ENCODE measurements at places on chromosomes 1 and 21. TPM values are rescaled to one million over a fixed set of nuclear protein-coding genes. Genes with fewer than 3 reads are reported as not detected.

CD5L gene
- not detected for total RNA-seq

SAMD11 gene
- total RNA-seq, result not detected

HSPA6 gene
- 0.78 TPM for total RNA-seq

TMEM79 gene
- total RNA-seq, result 1.7 TPM

PLPPR4 gene
- not detected for total RNA-seq

OLIG2 gene
- not detected for total RNA-seq

CLCA2 gene
- not detected for total RNA-seq

EXOC8 gene
- 28.0 TPM for total RNA-seq

SPRR3 gene
- not detected for total RNA-seq

FOXE3 gene
- not detected for total RNA-seq

DNA sequence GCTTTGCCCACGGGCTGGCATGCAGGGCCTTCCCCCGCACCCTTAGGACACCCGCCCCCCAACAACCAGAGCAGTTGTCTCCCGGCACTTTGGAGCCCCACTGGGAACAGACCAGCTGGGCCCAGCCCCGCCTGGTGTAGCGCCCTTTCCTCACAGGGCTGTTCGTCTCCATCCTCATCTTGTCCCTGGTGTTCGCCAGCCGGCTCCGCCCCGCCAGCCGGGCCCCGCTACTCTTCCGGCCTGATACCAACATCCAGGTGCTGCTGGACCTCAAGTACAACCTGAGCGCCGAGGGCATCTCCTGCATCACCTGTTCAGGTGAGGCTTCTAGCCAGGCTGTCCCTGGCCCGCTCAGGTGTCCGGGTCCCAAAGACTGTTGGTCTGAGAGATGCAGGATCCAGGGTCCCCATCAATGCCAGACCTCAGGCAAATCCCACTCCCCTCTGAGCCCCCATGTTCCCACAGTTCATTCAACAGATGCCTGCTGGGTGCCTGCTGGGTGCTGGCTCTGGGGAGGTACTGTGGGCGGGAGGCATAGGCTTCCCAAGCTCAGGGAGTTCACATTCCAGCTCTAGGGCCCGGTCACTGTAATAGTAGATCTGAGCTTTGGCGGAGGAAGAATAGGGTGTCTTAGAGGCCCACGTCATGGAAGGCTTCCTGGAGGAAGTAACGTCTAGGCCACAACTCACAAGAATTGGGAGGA is 41.7 kb downstream of the DISP3 start:
- DNase-seq, result no peak

DNA sequence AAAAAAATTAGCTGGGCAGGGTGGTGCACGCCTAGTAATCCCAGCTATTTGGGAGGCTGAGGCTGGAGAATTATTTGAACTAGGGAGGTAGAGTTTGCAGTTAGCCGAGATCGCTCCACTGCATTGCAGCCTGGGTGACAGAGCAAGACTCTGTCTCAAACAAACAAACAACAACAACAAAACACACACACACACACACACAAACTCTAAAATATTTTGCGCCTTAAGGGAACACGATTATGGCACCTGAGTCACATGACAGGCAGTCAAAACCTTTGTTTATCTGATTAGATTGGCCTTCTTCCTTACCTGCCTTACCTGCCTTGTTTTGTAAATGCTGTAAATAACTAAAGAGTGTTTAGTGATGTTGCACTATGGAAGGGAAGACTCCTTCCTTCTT is 20.6 kb upstream of the WNT2B start:
- DNase-seq, result no peak

DNA sequence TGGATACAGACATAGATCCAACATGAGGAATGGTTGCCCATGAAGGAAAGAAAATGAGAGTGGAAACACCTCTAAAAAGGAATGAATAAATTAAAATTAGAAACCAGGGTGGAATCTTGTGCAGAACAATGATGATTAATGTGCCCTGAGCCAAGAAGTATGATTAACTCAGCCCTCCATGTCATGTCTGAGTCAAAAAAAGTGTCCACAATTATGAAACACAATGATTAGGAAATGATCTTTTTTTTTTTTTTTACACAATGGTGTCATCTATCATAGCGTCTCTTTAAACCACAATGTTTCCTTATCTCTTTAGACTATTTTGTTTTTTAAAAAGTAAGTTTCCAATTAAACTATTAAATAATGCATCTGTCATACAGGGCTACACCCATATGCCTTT is 78.9 kb upstream of the RAB4A start:
- DNase-seq, result no peak

- no peak for DNase-seq
Measured at GRCh38 chr1:246001142-246001836, 505.8 kb downstream of the SMYD3 start.

GRCh38 chr1:79373481-79374125 is 367.1 kb upstream of the ADGRL4 start:
- DNase-seq, result no peak

- DNase-seq, result no peak
Measured at GRCh38 chr1:5009376-5010065, 355.1 kb downstream of the AJAP1 start.

DNA sequence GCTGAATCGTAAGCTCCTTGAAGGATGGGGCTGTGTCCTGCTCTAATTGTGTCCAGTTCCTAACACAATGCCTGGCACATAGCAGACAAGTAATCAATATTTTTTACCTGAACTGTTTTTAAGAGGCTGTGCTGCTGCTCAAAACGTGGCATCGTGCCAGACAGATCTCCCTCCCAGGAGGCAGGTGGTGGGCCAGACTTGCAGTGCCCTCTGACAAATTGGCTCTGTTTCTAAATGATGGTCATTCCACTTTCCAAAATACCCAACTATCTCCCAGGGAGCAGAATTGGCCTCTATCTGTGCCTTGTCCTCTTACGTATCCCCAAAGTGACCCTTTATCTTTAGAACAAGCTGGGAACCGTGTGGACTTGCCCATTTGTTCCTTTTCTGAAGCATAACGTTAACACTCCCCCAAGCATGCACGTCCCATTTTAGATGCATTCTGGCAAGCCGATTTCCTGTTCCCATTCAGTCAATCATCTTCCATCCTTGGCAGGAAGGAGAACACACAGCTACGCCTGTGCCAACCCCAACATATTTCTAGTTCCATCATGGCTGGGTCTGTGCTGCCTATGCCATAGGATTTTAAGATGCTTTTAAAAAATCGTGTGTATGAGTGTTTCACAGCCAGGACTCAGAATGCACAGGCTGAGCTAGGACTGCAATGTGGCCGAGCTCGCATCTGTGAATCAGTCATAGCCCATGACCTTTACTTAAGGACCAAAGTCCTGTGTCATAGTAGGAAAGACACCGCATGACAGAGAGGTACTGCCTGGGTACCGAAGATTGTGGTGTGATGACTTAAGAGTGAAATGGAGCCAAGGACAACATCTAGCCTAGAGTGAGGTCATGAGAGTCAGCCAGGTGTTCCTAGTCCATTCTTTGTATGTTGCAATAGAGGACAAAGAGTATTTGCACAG is 408.6 kb downstream of the PRDM2 start:
- no peak for DNase-seq

GRCh38 chr21:37389456-37389855 is 22.9 kb downstream of the DYRK1A start:
- no peak for DNase-seq

- DNase-seq, result no peak
Measured at GRCh38 chr1:177441281-177441680, 270.5 kb downstream of the BRINP2 start.

GRCh38 chr1:179026813-179027669 is 1.3 kb downstream of the FAM20B start:
- no peak for DNase-seq

GRCh38 chr1:217004776-217005436 is 281.7 kb upstream of the ESRRG start:
- DNase-seq, result no peak

DNA sequence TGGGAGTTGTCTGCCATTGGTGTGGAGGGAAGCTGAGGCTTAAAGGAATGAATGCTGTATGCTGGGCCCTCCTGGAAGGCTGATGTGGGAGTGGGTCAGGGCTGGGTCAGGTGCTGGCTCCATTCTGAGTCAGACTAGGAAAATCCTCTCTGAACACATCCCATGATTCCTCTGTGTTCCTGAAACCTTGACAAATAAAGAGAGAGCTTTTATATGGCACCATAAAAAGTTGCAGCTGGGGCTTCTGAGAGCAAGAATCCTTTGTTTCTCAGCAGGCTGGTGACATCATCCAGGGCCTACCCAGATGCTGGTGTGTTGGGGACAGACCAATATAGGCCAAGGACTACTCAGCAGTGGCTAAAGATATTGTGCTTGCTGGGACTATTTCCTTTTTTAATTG is 27.8 kb upstream of the NFASC start:
- DNase-seq, result no peak

DNA sequence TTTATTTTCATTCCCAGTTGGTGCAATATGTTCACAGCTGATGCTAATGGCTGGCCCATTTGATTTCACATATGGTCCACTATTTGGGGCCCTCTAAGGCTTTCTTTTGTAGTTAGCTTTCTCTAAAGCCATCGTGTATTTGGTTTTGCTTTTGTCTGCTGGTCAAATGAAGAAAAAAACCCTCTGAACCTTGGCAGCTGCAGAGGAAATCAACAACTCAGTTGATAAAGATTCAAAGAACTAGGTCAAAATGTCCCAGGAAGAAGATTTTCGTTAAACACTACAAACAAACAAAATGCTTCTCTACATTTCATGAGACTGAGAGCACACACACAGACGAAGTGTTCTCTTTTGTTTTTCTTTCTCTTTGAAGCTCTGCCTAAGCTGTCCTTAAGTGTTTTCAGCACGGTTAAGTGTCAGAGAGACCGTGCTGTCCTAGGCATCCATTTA is 655.0 kb downstream of the RWDD3 start:
- DNase-seq, result no peak

DNA sequence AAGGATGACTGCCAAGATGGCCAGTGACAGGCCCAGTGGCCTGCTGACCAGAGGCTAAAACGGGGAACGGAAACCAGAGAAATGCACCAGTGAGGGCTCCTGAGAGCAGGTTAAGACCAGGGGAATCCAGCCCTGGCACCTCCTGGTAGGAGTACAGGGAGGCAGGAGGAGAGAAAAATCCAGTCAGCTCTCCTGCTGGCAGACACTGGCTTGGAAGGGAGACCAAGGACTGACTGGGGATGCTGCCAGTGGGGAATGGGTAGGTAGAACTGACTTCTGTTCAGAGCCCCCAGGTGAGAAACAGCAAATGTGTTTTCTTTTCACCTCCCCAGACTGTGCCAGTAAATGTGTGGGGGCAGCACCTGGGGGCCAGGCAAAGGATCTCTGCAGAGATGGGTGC is 27.7 kb upstream of the CRNN start:
- no peak for DNase-seq

- DNase-seq, result no peak
Measured at GRCh38 chr1:86788300-86789206, 84.2 kb downstream of the SH3GLB1 start.

DNA sequence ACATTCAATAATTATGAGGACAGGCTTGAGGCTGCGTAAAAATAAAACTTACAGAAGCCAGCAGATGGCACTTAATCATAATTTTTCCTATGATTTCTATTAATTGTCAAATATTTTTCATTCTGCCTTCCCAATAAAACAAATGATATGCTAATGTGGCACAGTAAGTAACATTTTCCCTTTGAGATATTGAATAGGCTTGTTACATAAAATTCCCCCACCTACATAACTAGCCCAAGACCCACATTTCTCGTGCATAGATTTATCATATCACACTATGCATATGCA is 55.4 kb upstream of the PTGFRN start:
- DNase-seq, result no peak

DNA sequence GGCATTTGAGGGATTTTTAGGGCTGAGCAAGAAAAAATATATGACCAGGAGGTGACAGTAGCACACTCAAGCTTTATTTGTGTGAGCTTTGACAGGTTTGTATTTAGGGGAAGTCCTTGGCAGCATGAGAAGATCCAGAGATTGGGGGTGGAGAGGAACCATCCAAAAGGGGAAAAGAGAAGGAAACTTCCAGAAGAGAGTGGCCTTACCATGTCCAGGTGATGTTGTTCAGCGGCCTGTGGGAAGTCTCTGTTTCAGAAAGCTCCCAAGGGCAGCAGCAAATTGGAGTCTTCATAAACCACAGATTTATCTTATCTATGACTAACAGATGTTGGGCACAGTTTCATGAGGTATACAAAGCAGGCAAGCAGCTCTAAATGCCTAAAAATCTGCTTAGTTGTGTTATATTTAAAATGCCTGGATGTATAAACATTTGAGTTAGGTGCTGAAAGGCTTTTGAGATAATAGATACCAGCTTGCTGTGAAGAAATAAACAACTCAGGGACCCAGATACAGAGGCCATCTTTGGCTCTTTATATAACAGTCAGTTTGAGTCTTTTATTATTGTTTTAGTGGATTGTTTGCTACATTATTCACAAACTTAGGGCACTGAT is 21.2 kb upstream of the ADAR start:
- DNase-seq, result no peak

GRCh38 chr1:247118946-247119446 is 14.8 kb upstream of the ZNF669 start:
- DNase-seq, result no peak

GRCh38 chr1:14332158-14332557 is 266.3 kb upstream of the KAZN start:
- no peak for DNase-seq

- DNase-seq, result no peak
Measured at GRCh38 chr1:163701783-163702374, 380.1 kb downstream of the NUF2 start.

DNA sequence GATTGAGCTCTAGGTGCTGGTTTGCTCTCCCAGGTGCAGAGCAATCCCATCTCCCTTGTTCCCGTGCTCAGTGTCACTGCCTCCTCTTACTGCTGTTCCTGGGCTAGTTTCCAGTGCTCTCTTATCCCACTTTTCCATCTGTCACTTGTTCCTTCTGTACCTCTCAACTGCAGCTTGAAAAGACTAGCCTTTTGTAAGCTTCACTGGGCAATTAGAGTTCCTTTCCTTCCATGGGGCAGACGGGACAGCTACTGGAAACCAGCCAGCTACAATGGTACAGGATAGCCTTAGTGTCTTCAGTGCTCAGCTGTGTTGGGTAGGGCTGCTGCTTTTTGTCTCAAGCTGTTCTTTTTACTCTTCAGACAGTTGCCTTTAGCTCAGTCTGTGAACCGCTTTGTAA is 31.6 kb downstream of the AGT start:
- no peak for DNase-seq

GRCh38 chr1:203083463-203083921 is 2.3 kb downstream of the MYOG start:
- DNase-seq, result no peak

DNA sequence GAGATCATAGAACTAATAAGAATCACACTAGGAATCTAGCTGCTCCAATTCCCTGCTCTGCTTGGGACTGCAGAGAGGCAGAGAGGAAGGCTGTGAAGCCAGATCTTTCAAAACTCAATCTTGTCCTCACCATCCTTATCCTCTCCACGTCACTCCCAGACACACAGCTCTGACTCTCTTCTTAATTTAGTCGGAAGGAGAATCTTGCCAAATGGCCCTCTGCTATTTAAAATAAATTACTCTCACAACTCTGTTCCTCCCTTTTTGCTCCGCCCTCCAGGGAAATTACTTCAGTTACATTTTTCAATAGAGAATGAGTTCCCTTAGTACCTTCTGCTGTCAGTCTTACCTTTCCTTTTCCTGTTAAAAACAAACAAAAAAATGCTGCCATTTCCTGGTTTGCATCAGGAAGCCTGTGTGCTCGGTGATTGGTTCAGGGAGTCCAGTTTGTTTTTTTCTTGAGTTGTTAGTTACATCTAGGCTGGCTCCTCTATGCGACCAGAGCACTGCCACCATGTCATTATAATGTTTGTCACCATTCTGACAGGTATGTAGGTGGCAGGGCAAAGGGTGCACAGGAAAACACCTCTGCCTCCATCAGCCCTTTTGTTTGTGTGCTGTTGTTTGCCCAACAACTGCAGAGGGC is 80.1 kb downstream of the FCRL5 start:
- no peak for DNase-seq

GRCh38 chr1:160260406-160261382 is 1.7 kb downstream of the DCAF8 start:
- no peak for DNase-seq

All from CD4-positive, alpha-beta T cell (primary cell).